Naive B cell (primary cell): ENCODE measurements at places on chromosomes 6 and 20.

- no peak for DNase-seq
Observed at GRCh38 chr6:5053864-5054244, 31.3 kb upstream of the PPP1R3G start.

GRCh38 chr20:52983726-52984450 lies 11.7 kb downstream of the TSHZ2 start:
- no peak for DNase-seq

DNA sequence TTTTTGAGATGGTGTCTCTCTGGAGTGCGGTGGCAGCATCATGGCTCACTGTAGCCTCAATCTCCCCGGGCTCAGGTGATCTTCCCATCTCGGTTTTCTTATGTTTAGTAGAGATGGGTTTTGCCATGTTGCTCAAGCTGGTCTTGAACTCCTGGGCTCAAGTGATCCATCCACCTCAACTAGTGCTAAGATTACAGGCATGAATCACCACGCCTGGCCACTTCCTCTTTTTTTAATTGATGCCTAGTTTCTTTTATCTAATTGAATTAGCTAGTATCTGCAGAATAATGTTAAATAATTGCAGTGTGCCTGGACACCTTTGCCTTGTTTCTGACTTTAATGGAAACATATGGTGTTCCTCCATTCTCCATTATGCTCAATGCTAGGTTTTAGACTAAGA lies 38.4 kb upstream of the SLC22A16 start:
- DNase-seq, result no peak

GRCh38 chr6:29131691-29132090 lies 23.8 kb downstream of the OR2J3 start:
- no peak for DNase-seq

GRCh38 chr6:89302936-89303335 lies 12.2 kb downstream of the GABRR2 start:
- no peak for DNase-seq

GRCh38 chr20:63891061-63892002 lies 3.6 kb upstream of the DNAJC5 start:
- no peak for DNase-seq

GRCh38 chr6:167094820-167095637 lies 27.9 kb upstream of the CCR6 start:
- DNase-seq, result peak; percentile 83

DNA sequence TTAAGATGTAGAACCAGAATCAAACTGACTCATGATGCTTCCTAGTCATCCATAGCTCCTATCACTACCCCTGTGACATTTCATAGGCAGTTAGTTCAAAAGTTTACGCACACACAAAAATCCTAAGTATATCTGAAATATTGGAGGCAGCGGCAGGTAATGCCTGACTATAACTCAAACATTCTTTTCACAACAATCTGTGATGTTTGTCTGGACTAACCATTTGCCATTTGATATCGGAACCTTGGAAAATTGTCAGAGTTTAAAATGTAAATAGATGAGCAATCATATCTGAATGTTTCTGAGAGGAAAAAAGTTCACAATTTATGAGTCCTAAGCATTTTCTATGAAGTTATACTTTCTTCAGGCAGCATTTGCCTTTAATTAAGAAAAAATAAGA lies 1078.2 kb downstream of the EPHA7 start:
- no peak for DNase-seq

GRCh38 chr20:22531056-22531615 lies 53.2 kb downstream of the FOXA2 start:
- DNase-seq, result no peak

- no peak for DNase-seq
Observed at GRCh38 chr20:6180531-6180930, 57.7 kb upstream of the FERMT1 start.

DNA sequence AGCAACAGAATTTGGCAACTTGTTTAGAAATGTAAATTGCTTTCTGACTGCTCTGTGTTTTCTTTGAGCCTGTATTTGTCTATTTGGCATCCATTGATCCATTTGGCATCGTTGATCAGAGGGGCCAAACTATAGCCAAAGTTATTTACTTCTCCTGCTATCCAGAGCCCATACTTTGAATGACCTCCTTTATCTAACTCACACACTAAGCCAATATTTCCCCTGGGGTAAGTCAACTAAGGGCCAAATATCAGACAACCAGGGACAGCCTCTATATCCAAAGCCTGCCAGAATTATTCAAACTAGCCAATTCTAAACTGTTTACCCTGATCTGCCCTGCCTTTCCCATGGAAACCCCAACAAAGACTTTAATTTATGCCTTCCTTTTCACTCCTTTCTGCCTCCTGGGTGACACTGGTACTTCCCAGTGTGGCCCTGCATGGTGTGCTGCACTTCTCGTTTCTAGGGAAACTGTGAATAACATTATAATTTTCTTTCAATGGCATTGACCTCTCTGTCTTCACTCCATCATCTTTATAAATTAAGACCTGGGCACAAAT lies 19.8 kb upstream of the ZNF184 start:
- DNase-seq, result no peak

GRCh38 chr20:46118481-46119020 lies 437 bp downstream of the CD40 start:
- DNase-seq, result no peak

DNA sequence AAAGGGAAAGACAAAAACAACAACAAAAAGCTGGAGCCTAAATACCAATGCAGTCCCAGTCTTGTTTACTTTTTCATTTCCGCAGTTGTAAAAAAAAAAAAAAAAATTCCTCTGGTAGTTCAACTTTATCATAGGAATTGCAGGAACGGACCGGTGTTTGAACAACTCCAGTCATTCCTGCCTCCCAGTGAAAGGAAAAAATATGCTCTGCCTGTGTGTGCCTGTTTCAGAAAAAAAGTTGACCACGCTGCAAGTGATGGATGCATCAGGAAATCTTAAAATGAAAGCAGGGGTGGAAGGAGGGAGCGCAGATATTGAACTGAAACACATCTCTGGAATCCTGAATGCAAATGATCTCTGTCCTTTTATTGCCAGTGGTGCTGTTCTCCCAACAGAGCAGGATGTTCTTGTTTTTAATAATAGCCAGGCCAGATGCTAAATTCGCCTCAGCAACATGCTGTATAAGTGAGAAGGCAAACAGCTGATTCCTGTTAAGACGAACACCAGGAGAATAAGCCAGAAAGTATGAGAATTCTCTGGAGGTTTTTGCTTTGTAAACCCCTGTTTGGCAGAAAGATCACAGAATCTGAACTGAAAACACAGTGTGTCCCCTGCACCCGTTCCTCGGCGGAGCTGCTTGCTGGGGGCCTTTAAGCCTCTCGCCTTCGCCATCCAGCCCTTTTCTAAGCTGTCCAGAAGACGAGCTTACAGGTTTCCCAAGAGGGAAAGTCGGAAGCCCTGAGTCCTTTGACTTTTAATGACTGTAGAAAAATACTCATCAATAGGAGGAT lies 178.4 kb upstream of the SUPT3H start:
- DNase-seq, result no peak

DNA sequence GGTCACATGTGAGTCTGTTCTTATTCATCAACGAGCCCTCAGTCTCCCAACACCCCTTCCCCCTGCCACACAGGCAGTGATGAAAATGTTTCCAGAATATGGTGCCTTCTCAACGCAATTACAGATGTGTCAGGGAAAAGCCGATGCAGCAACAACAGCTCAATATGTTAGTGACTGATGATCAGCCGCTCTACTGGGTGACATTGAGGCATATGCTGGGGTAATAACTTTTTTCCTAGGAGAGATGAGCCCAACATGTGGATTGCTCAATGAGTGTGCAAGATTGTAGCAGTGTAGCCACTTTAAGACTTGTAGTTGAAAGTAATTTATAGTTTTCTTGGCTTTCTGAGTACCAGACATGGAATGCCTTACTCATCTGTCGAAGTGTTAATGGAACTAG lies 49.4 kb downstream of the DTD1 start:
- no peak for DNase-seq

DNA sequence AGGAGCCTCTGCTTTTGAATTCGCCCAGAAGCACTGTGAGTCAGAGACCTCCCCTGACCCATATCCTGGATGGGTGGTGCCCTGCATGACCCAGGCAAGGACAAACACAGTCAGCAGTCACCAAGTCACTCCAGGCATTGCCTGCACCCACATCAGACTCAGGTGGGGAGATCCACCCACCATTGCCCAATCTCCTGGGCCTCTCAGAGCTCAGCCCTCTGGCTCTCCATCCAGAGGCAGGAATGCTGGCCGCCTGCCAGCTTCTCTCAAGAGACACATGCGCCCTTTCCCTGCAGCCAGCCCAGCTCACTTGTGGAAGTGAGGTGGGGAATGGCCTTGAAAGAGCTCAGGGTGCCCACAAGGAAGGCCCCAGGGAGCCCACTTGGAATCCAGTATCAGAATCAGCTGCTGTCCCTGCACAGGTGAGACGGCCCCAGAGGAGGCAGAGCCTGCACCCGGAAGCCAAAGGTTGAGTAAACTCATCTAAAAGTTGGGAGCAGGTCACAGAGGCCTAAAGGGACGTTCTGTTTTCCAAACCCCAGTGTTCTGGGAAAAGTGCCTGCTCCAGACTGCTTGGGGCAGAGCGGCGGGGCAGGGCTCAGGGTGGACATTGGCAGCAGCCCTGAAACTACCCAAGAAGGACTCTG lies 129.8 kb downstream of the PREX1 start:
- no peak for DNase-seq

GRCh38 chr20:52033313-52033712 lies 158.3 kb downstream of the ZFP64 start:
- no peak for DNase-seq

GRCh38 chr20:43825581-43825980 lies 89.1 kb upstream of the TOX2 start:
- no peak for DNase-seq

GRCh38 chr20:25486377-25486776 lies 78.9 kb downstream of the GINS1 start:
- DNase-seq, result no peak

DNA sequence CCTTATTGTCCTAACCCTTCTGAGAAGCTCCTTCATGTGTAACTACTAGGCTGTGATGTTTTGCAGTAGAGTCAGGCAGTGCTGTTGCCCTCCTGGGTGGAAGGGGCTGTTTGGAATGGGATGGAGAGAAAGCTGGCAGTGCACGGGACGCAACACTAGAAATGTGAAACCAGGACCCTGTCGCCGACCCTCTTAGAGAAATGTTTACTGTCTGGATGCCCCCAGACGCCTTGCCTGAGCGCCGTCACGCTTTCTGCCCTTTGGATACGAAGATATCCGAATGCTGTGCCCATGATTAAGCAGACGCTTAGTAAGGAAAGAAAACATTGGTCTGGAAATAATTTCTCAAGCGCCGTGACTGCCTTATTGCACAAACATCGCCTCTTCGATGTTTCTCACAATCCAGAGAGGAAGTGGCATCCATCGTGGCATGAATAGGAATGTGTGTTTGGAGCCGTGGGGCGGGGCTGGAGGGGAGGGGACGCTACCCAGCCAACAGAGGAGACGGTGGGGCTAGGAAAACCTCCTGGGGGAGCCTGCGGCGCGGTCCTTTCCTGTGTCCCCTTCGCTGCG lies 661 bp upstream of the PPP1R14C start:
- DNase-seq, result no peak

GRCh38 chr6:148524471-148524882 lies 181.8 kb downstream of the SASH1 start:
- DNase-seq, result no peak

DNA sequence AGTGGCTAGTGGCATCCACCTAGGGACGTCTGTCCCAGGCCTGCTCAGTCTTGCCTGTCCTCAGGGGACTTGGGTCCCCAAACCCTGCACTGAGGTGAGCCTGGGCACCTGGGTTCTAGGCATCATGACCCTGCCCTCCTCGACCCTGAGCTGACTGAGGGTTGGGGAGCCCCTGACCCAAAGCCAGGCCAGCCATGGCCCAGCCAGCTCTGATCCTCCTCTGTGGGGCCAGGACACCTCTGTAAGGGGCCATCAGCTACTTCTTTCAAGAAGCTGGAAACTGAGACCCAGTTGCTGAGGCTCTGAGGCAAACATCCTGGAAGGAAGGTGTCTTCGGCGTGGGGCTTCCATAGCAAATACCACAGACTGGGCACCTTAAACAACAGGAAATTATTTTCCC lies 329.3 kb downstream of the QKI start:
- DNase-seq, result no peak

DNA sequence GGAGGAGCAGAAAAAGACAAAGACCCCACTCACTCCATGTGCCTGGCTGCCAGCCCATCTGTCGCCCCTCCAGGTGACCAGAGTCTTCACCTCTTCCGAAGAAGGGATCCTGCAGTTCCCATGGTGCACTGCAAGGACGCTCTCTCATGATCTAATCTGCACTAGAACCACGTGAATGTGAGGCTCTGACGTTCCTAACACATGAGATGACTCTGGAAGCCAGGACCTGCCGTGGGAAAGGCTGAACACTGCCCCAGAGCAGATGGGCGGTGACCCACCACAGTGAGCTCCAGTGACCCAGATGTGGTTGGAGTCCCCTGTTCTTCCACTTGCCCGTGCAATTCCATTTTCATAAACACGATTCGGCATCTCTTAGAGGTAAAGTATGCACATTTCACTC lies 39.6 kb upstream of the PDE10A start:
- no peak for DNase-seq

- no peak for DNase-seq
Observed at GRCh38 chr6:12785301-12785700, 68.7 kb downstream of the PHACTR1 start.

DNA sequence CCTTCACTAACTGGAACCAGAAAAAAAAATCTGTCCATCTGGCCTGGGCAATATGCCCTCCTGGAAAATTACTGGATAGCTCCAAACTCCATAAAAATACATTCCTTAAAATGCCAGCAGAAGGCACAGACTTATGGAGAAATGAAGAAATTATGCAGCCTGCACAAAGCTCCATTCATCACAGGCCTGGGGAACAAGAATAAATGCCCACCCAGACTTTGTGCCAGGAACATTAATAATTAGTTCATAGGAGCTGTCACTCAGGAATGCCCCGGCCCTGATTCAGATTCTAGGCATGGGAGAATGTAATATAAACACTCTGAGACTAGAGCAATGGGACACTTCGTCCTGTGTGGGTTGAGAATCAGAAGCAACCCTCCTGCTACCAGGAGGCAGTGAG lies 199.3 kb downstream of the OTOR start:
- no peak for DNase-seq

DNA sequence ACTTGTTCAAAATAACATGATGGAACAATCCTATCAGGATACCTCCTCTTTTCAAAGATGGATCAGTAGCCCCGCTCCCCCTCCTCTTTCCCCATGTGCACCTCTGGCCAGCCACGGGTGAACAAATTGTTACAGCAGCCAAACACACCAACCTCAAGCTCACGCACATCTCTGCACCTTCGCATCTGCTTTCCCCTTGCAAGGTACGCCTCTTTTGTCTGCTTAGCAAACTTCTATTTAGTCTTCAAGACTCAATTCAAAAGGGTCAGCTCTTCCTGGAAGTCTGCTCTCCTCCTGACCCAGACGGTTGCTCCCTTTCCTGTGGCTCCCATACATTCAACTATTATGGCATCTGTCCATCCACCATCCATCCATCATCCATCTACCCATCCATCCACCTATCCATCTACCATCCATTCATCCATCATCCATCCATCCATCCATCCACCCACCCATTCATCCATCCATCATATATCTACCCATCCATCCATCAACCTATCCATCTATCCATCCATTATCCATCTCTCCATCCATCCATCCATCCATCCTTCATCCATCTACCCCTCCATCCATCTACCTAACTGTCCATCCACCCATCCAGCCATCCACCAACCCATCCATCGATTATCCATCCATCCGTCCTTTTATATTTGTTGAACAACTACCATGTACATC lies 36.3 kb upstream of the CDH22 start:
- DNase-seq, result no peak
